ENCODE measurements at places on chromosomes 7 and 10.

- no peak for DNase-seq
These were observed 233.3 kb upstream of the AOAH start for GRCh38 chr7:36957620-36958019.

- no peak for DNase-seq
These were observed 45.0 kb upstream of the DPYSL4 start for GRCh38 chr10:132141526-132142395.

DNA sequence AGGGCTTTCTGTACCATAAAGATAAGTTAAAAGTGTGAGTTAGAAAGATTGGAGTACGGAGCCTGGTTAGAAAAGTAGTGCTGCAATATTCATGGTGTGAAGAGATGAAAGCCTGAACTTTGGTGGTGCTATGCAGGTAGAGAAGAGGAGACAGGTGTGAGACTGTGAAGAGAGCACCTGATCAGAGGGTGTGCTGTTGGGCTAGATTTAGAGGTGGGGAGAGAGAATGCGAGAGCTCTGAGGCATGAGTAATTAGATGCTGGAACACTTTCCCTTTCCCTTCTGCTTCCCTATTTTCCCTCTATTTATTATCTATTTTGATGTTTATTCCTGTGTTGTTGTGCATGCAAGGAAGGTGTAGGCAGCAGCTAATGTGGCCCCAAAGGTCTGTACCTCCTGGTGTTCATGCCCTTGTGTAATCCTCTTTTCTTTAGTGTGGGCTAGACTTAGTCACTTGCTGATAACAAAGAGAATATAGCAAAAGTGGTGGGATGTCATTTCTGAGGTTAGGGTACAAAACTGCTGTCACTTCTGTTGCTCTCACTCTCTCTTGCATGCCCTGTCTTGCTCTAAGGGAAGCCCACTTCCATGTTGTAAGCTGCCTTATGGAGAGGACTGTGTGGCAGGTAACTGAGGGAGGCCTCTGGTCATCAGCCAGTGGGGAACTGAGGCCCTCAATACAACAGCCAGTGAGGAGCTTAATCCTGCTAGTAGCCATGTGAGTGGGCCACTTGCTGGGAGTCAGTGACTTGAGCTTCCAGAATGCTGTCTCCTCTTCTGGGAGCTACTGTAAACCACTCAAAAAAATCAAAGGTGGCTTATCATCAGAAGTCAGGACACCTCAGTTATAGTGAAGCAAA lies 2.6 kb upstream of the ATXN7L1 start:
- no peak for DNase-seq

GRCh38 chr7:20241911-20242261 lies 24.7 kb upstream of the MACC1 start:
- DNase-seq = no peak

- no peak for DNase-seq
These were observed 76.6 kb downstream of the NDUFB2 start for GRCh38 chr7:140773104-140773503.

GRCh38 chr7:72258074-72258473 lies 154.1 kb downstream of the CALN1 start:
- DNase-seq = no peak

DNA sequence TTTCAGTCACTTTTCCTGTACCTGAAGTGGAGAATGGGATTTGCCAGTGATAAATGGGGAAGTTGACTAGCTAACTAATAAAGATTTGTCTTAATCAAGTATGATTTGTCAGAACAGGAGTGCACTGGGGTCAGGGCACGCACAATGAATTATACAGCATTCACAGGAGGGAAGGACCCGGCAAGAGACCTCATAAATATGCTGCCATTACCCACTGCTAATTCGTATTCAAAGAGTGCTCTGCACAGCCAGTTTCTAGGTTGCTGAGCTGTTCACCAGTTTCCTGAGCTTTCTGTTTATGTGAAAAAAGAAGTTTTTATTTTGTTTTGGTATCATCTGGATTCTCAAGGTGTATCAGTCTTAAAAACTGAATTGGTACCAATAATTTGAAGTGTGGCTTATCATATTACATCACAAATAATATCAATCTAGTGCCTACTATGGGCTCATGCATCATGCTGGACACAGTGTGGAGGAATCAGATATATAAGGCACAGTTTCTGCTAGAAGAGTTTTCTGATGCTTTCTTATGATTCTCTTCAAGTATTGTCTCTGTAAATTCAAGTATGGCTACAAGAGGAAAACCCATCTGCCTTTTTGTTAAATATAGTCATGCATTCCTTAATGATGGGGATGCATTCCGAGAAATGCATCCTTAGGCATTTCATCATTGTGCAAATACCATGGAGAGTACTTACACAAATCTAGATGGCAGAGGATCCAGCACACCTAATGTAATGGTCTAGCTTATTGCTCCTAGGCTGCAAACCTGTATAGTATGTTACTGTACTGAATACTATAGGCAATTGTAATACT lies 202.2 kb downstream of the VTI1A start:
- DNase-seq = no peak
